CD4-positive, alpha-beta T cell treated with Interleukin-17A for 1 hour (primary cell): ENCODE measurements at places on chromosomes 11 and 22.

GRCh38 chr11:63951779-63952536 is 13.2 kb downstream of the NAA40 start:
- DNase-seq = peak; percentile 44

DNA sequence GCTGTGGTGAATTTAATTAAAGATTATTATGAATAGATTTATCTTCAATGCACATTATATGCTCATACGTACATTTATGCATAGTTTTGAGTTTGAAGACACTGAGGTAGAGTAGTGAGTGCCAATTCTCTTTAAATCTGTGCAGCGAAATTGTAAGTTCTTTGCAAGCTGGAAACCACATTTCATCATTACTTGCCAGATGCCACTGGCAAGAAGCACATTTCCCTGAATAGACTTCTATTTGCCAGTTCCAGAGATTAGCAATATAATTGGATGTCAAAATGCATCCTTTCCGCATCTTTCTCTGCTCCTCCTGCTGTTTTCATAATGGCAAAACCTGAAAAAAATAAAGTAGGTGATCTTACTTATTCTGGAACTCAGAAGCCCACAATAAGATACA is 448.0 kb downstream of the LUZP2 start:
- no peak for DNase-seq

DNA sequence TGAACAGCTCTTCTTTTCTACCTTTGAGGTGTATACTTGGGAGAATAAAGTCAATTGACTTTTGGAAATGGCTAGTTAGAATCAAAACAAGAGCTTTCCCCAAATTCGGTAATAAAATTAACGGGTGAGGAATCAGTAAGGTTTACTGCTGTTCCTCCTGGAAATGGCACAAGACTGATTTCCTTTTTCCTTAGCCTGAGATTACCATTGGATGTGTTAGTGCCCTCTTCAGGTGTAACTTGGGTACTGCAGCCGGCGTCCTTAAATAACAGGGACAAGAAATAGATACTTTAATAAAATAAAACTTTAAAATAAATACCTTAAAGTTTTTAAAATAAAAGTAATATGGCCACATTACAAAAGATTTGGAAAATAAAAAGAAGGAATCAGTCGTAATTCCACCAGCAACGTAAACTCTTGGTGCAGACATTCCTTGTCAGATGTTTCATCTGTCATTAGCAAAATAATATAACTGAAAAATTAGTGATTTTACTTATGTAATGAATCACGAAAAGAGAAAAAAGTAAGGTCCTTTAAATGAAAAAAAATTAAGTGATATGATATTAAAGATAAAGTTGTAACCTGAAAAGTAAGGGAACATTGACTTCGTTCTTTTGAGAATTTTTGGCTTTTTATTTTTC is 29.7 kb downstream of the ZFTA start:
- peak; percentile 68 for DNase-seq

DNA sequence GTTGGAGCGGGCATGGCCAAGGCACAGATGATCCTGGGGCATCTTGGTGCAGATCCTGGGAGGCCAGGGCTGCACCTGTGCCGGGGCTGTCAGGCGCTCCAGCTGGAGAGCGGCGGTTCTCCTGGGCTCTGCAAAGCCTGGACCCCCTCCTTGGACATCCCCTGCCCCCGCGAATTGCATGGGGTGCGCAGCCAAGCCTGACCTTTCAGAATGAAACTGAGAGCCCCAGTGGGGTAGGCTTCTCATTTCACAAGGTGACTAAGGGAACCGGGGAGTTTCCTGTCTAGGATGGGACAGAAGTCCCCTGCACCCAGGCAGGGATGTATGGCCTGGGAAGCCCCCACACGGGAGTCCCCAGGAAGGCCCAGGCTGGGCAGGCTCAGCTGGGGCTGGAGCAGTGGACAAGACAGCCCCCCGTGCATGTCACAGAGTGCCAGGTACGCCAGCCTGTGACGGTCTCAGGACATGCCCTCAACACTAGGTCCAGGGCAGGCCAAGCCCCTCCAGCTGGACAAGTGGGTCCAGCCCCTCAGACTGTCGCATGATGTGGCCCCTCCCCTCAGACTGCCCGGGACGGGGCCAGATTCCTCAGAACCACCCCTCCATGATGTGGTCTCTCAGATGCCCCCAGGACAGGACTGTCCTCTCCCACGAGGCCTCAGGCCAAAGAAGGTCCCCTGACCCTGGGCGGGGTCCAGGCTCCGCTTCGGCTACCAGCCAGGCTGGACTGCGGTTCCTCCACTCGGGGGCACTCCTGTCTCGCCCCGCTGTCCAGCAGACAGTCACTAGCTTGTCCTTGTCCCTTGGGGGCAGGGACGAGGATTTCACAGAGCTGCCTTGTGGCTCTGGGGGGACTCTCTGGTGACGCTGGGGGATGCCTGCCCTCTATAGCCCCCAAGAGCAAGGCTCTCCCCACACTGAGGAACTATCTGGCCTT is 2.3 kb downstream of the LSP1 start:
- DNase-seq = no peak

GRCh38 chr11:95248666-95249467 is 17.9 kb upstream of the SESN3 start:
- DNase-seq = no peak

DNA sequence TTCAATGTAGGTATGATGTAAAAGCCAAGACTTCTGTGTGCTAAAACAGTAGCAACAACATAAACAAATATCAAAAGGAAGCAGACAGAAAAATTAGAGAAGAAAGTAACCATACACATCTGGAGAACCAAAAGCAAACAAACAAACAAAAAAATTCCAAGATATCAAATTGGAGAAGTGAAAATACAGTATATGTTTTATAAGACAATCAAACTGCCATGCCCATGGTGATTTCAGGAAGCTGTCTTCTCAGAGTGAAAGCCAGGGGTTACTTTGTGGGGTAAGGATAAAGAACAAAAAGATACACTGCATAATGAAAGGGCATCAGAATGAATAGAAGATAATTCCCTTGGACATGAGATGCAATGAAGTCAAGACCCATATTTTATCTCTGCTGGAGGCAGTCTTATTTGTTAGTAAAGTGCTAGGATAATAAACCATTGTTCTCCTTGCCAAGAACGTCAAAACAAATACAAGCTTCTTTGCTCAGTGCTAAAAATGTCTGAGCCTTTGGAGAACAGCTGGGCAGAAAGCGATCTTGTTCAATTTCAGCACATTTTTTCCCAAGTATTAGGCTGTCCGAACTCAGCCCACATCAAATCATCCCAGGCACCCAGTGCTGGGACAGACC is 38.1 kb upstream of the LDLRAD3 start:
- DNase-seq = no peak

GRCh38 chr11:9973921-9974320 is 310.0 kb downstream of the SWAP70 start:
- DNase-seq = no peak

DNA sequence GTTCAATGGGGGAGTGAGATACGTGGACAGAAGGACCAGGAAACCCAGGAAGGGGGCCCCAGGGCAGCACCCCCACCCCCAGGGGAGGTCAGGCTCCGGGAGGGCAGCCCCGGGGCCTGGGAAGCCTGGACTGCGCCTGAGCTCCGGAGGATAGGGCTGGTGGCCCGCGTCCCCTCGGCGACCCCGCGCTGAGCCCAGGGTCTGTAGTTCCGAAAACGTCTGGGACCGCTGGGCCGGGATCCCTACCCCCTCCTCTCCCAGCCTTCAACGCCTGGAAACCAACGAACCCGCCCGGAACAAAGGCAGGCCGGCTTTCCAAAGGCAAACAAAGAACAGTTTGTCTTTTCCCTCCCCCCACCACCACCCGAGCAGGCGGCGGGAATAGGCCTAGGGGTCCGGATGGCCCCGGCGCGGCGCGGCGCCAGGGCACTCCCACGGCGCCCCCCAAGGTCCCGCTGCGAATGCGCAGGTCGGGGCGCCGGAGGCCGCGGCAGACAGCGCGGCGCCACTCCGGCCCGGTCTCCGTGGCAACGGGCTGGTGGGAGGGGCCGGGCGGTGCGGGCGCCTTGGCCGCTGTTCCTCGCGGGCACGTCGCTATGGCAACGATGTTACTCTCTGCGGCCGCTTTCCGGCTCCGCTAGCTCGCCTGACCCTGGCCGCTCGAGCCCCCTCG is 58.5 kb downstream of the IGLL1 start:
- DNase-seq = peak; percentile 75

DNA sequence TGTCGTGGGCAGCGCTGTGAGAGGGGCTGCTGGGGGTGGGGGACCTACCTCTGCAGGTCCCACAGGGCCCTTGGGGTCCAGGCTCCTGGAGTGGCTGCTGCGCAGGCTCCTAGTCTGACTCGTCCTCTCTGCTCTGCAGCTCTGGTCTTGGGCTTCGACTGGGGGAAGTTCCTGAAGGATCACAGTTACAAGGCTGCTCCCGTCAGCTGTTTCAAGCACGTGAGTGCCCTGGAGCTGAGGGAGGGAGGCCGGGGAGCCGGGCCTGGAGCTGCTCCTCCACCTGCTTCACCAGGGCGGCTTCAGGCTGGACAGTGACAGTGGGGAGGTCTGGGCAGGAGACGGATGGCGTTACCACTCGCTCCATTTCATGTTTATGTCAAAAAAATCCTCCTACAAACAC is 11.9 kb downstream of the L3MBTL2 start:
- no peak for DNase-seq

GRCh38 chr11:995044-995751 is 41.3 kb downstream of the MUC6 start:
- no peak for DNase-seq
